Chondrocyte (in vitro differentiated cells): ENCODE measurements at places on chromosomes 12 and 14. TPM values are rescaled to one million over a fixed set of nuclear protein-coding genes. Genes with fewer than 3 reads are reported as not detected.

DNA sequence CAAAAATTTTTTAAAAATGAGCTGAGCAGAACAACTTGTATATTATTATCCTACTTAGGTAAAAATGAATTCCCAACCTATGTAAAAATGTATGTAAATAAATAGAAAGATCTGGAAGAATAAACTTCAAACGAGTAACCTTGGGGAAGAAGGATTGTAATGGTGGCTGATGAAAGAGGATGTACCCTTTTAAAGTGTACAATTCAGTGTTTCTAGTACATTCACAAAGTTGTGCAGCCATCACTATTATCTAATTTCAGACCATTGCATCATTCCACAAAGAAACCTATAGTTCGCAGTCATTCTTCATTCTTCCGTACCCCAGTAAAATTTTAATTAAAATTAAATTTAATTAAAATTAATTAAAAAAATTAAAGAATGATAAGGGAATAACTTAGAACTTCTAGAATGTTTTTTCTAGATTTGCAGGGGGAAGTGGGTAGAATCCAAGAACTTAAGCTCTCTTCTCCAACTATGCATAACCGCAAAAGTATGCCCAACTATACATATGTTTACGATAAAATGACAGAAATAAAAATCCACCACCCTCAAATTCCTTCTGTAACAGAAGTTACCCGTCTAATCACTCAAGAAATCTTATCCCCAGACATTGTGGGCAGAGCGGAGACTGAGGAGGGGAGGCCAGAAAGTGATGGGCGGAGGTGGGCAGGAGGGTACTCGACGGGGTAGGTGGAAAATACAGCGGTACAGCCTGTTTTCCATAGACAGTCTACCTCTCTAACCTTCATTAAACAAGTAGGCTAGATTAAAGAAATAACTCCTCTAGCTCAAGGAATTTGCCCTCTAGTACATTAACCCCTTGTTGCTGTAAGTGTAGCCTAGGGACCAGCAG, 921 bp downstream of the DEPDC4 start:
- DNase-seq = no peak

NTF3 gene
- total RNA-seq = 0.80 to 2.6 TPM (median 2.5 TPM) in 3 replicates

DNA sequence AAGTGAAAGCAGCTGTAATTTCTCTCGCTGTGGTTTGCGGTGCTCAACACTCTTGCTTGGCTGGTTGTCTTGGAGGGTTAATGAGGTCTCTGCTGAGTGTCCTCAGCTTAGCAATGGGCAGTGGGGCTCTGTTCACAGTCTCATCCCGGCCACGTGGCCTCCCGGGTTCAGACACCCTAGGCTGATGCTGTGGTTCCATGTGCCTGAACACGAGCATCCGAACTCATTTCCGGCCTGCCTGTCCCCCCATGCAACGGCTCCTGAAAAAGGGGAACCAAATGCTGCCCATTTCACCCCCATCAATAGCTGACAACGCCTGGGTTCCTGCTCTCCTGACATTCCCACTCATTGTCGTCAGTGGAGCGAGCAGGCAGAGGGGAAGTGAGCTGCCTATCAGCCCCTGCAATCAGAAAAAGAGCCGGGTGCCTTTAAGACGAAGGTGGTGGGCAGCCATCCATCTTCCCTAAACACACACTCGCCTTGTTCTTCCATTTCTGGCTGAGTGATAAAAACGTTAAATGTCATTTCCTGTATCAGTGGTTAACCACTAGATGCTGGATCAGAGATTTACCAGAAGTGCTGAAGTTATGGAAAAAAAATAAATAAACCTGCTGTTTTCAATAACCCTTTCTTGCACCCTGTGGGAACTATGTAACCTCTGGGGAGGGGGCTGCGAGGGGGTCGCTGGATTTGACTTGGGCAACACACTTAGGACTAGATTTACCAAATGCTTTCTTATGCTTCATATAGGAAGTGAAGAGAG, 60.3 kb upstream of the BCL2L14 start:
- DNase-seq = no peak

GRCh38 chr12:113113397-113113796, 22.2 kb downstream of the RASAL1 start:
- DNase-seq = no peak

GRCh38 chr12:82805812-82806497, 119.2 kb downstream of the TMTC2 start:
- DNase-seq = no peak

DNA sequence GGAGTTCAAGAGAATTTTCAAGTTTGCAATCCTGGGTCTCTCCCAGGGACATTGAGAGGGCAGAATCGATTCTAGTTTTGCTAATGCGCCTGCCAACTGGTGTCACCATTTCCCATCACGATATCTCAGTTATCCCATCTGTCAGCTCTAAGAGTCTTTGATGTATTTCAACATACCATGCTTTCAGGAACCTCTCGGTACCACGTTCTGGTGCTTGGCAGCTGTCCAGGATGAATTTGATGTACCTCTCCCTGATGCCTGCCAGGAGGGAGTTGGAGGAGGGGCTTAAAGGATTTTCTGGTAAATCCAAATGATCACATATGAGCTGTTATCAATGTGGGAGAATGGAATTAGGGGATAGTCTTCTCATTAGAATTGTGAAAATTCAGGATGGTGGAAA, 332.5 kb downstream of the RGS6 start:
- DNase-seq = no peak

KRT3 gene
- total RNA-seq = not detected in 3 replicates
